Stimulated activated CD4-positive, alpha-beta T cell treated with anti-CD3 and anti-CD28 coated beads, TNF-alpha, amount 100 ng/mL, for 4 hours (primary cell): ENCODE measurements at places on chromosomes 2 and 18.

DNA sequence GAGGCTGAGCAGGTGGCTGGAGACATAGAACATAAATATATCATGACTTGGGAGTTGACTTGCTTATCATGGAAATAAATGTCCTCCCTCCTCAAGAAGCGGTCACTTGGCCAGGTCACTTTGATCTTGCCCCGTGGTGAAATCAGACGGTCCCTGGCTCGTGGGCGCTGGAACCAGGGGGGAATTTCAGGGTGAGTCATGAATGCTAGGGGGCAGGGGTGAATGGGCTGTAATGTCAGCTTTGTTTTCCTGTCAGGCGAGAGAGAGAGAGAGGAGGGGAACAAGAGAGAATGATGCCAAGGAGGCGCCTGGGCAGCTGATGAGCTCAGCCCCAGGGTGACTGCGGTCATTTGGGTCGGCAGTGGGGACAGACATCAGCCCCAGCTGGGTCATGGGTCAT lies 47.7 kb downstream of the RRM2 start:
- no peak for DNase-seq

DNA sequence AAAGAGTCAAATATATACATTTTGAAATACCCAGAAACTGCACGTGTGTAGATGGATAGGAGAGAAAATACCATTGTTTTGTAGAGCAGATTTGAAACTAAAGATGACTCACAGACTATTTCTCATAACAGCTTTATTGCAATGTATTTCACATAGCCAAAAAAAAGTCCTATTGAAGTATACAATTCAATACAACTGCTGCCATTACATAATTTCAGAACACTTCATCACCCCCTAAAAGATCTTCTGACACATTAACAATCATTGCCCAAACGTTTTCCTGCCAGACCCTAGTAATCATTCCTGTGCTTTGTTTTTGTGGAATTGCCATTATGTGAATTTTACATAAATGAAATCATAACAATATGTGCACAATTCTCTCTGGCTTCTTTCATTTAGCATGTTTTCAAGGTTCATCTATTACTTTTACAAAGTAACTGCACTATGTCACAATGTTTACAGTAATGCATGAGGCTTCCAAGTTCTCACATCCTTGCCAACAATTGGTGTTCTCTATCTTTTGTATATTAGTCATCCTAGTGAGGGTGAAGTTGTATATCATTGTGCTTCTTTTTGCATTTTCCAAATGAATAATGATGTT lies 378.6 kb upstream of the CWC22 start:
- no peak for DNase-seq

DNA sequence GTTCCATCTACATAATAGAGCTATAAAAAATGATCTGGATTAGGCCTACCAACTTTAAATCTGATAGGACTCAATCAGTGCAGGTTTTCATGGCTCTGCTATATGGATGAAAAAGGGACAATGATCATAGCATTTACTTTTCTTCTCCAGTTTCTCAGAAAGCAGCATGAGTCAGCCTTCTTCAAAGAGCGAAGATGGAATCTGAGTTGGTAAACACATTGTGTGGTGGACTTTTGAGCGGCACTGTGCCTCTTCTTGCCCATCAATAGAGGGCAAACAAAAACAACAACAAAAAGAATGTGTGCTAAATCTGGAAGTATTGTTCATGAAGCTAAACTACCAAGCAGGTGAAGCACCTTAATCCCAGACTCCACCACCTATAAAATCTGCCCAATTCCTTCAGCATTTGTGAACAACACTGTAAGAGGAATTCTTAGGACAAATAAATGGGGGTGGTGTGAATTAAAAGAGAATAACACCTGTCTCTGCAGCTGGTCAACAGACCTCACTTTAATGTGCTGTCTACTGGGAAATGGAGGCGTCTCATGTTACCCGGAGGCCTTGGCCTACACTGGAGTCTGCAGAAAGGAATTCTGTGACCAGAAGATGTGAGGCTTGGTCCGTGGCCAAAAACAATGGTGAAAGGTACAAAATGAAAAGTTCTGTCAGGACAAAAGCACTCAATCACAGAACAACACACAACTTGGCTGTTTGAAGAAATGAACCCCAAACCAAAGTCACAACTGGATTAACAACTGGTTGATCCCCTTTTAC lies 609.0 kb downstream of the IRS1 start:
- no peak for DNase-seq

- no peak for DNase-seq
Observed at GRCh38 chr2:8571301-8571791, 110.5 kb upstream of the ID2 start.

GRCh38 chr2:232275670-232276069 lies 102.9 kb upstream of the ALPP start:
- no peak for DNase-seq

GRCh38 chr18:49834258-49834657 lies 20.9 kb upstream of the ACAA2 start:
- no peak for DNase-seq

DNA sequence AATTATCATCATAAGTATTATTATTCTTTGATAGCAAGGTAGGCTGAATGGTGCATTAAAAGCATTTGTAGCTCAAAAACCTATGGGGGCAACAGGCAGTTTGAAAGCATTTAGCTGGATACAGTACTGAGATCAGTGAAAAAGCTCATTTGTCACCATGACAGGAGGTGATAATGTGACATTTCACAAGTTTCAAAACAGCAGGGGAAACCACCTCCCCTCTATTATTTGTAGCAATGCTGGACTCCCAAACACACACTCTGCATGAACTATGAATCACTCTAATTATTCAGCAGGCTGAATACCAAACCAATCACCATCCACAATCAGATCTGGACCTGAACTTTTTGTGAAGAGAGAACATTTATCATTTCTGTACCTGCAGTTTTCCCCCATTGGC lies 63.4 kb downstream of the MYO5B start:
- DNase-seq = no peak
